CD4-positive, alpha-beta T cell treated with Interleukin-2 at 100 ng/mL for 4 hours (primary cell): ENCODE measurements at places on chromosomes 7 and 10.

DNA sequence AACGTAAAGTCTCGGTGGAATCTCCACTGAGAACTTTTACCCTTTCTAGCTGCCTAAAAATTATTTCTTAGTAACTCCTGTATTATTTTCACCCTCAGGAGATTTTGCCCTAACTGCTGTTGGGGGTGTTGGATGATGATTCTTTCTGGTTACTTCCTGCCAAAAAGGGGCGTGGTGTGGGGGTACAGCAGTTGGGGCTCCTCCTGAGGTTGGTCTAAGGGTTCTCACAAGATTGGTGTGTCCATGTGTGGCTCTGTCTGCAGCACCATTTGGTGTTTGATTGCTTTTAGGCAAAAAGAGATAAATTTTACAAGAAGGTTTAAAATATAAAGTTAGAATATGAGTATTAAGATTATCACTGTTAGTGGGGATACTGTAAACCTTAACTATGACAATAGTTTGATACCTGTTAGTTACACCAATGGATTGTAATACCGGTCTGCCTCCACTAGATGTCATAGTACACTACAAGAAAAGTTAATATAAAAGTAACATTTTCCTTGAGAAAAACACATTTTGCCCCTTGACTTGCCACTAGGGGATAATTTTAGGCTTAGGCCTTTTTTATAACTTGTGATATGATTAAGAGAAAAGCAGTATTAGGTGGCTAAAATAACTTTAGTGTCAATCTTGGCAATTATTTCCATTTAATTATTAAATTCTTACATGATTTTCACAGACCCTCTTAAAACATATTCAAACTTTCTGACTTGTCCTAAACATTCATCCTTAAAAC lies 928.7 kb downstream of the IPMK start:
- peak; percentile 28 for DNase-seq

DNA sequence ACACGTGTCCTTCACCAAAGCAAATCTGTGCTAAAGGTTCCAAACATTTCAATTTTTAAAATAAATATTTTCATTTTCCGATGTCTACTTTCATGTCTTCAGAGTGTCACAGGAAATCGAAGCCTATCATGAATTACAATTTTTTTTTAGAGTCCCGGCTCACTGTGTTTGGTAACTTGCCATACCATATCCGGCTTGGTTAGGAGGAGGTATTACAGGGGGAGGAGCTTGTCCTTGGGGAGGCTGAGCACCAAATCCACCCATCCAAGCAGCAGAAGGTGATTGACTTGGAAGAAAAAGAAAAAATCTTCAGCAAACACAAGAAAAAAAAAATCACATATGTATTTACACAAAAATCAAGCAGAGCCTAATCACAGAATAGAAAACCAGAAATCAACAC lies 21.3 kb downstream of the TIAL1 start:
- peak; percentile 57 for DNase-seq

- no peak for DNase-seq
Measured at GRCh38 chr7:129642871-129643549, 31.5 kb downstream of the NRF1 start.

- DNase-seq: no peak
Measured at GRCh38 chr10:85661123-85661522, 705.5 kb downstream of the GRID1 start.

DNA sequence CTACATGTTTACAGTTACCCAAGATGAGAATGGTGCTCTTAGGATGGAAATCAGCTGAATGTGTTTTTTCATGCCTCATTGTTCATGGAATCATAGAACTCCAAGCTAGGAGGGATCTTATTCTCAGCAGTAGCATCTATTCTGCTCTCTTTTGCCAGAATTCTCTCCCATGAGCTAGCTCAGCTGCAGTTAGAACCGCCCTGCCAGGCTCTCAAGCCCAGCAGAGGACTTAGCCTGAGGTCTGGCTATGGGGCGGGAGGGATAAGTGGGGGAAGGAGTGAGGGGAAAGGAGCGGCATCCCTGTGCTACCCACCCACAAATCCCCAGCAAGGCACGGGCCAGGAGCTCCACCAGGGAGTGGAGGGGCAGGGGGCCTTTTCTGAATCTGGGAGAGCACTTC lies 120.7 kb upstream of the PLXNA4 start:
- no peak for DNase-seq

DNA sequence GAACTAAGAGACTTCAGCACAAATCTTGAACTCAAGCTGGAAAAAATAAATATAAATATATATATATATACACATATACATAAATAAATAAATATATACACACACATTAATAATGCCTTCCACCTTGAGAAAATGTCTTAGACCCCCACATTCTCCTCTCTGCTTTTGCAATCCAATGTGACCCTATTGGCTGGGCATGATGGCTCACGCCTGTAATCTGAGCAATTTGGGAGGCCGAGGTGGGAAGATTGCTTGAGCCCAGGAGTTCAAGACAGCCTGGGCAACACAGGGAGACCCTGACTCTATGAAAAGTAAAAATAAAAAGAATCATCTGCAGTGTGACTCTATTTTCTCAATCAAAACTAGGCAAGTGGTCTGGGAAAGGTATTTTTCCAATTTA lies 424.1 kb upstream of the NFE2L3 start:
- no peak for DNase-seq

GRCh38 chr10:128843972-128844371 lies 623.1 kb upstream of the MGMT start:
- DNase-seq: no peak

GRCh38 chr7:128217967-128218652 lies 23.0 kb upstream of the LEP start:
- no peak for DNase-seq

DNA sequence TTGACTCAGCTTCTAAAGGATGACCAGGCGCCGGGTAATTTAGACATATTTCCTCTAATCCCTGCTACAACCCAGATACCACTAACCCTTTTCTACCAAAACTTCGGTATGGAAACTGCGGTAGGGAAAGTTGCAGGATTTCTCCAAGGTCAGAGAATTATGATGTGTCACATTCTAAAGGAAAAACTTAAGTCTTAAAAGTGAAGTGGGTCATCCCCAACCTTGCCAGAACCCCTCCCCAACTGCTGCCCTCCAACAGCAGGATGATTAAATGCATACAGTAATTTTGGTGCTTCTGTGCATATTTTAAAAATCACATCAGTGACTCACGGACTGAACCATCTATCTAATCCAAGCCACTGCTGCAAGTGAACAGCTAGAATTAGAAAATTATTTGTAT lies 52.7 kb downstream of the GRB10 start:
- DNase-seq: no peak

GRCh38 chr7:98463837-98464557 lies 63.1 kb upstream of the BAIAP2L1 start:
- DNase-seq: no peak

GRCh38 chr10:77574438-77574837 lies 63.2 kb downstream of the KCNMA1 start:
- DNase-seq: no peak

DNA sequence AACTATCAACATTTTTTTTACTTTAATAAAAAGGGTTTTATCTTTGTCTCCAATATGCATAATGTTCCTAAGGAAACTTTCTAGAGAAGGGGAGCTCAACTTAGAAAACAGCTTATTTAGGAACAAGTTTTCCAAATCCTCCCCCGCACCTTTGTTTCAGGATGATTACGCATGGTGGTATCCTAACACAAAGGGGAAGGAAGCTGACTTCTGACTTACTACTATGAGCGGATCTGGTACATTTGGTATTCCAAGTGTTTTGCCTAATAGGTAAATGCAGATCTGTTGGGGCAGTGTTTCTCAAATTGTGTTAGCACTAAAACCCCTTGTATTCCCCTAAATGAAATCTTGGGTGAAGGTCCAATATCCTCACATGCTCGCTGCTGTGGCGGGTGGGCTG lies 229.3 kb upstream of the KLF14 start:
- DNase-seq: no peak

GRCh38 chr10:3898821-3899220 lies 113.8 kb upstream of the KLF6 start:
- no peak for DNase-seq

DNA sequence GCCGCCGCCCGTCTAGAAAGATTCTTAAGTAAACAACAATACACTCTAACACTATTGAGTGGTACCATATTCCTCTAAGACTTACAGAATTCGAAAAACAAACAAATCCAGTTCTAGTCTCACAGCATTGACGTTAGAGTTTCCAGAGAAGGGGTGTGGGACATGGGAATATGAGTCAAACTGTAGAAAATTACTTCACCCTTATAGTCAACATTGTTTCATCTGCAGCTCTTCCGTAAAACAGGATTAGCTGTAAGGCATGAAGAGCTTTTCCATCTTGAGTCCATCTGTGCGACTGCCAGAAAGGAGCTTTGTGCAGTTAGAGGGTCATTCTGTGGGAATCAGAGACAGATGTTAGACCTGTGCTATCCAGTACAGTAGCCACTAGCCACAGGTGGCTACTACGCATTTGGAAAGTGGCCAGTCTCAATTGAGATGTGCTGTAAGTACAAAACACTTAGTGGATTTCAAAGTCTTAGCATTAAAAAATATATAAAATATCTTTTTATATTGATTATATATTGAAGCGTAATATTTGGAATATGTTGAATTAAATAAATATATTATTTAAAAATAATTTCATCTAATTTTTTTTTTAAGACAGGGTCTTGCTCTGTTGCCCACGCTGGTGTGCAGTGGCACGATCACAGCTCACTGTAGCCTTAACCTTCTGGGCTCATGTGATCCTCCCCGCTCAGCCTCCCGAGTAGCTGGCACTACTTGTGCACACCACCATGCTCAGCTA lies 79.8 kb upstream of the MPP7 start:
- DNase-seq: no peak

DNA sequence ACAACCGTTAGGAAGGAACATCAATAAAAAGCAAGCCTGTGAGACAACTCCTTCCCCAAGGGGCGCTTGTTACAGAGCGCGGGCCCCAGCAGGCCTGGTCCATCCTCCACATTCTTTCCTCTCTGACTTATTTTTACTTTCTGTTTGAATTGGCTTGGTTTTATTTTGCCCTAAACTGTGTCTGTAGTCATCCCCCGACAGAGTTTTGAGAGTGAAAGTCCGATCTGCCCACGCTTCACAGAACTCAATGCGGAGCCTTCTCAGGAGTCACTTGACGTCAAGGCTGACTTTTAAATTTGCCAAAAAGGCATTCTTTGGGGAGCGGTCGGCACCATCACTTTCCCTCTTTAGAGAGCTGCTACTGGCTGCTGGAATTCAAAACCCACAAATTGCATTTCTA lies 150.1 kb upstream of the KLF6 start:
- DNase-seq: peak; percentile 76

GRCh38 chr10:94307046-94307615 lies 55.6 kb downstream of the NOC3L start:
- no peak for DNase-seq

DNA sequence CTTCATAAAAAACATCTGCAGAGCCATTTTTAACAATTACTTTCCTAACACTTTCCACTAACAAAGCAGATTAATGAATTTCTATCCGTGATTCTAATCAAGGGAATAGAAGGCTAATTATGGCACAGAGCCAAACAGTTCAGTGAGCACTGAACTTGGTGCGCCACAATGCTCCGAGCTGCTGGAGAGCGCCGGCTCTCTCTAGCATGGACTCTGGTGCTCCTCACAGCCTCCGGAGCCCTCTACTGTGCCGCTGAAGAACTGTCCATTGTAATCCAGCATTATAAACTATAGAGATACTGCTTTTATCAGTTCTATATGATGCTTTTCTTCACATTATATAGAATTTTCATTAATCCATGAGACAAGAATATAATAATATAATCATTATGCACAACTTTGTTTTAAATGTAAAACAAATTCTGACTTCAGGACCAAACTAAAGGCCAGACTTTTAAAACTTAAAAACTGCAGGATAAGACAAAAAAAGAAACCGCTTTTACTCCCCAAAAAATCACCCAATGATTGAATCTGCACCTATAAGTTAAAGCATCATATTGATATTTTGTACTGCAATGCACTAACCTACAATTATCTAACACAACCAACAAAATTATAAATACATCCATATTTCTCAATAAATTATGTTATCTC lies 123.6 kb downstream of the RNF32 start:
- DNase-seq: no peak

DNA sequence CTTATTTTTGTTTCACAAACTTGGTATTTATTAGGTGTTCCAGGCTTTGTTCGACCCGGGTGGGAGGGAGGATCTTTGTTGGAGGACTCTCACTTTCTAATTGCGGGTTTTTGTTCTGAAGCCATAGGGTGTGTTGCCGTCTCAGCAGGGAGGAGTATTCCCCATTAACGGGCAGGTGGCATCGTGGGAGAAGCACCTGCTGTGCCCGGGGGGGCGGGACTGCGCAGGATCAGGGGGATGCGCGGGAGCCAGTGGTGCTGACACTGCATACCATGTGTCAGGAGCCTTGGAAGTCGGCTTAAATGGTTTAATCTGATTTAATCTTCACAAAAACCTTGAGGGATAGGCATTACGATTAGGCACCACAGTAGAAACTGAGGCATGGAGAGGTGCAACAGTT lies 113.0 kb downstream of the MGMT start:
- DNase-seq: no peak

DNA sequence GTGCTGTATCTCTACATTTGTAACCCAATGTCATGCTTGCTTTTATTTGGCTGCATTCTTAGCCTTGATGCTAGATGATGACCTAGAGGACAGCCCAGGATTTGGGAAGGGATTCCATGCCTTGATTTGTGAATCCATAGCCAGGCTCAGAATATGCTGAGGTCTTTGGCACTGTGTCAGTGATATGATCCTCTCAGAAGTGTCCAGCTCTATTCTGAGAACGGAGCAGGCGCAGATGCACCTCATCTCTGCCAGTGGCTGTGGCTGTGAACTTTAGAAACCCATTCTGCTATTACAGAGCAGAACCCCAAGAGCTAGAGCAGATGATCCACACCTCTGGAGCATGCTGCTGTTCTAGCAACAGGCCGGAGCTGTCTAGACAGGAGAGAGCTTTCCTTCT lies 212.8 kb downstream of the TRIL start:
- DNase-seq: no peak

GRCh38 chr10:80372675-80373074 lies 16.1 kb downstream of the DYDC2 start:
- DNase-seq: no peak

DNA sequence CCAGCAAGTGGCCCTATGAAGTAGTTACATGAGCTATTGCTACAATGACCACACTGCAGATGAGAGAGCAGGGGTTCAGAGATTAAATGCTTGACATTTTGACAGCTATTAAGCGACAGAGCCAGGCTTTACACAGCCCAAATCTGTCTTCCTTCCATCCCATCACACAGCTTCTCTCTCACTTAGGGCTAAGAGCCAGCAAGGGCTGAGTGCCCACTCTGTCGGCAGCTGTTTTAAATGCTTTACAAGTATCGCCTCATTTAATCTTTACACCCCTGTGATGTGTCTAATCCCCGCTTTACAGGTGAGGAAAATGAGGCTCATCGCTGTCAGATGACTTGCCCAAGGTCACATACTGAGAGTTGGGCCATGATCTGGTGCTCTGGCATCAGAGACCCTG lies 15.2 kb upstream of the OPALIN start:
- DNase-seq: no peak

GRCh38 chr10:110833234-110833940 lies 38.3 kb upstream of the PDCD4 start:
- DNase-seq: no peak
